ENCODE measurements at places on chromosomes 5 and 9.

- no peak for DNase-seq
Measured at GRCh38 chr5:99243111-99243510, 314.3 kb upstream of the CHD1 start.

- no peak for DNase-seq
Measured at GRCh38 chr9:109507421-109507838, 9.3 kb upstream of the PTPN3 start.

GRCh38 chr5:76717222-76718083 lies 1.5 kb downstream of the F2R start:
- DNase-seq = no peak

GRCh38 chr5:5140479-5141338 lies 579 bp downstream of the ADAMTS16 start:
- no peak for DNase-seq

DNA sequence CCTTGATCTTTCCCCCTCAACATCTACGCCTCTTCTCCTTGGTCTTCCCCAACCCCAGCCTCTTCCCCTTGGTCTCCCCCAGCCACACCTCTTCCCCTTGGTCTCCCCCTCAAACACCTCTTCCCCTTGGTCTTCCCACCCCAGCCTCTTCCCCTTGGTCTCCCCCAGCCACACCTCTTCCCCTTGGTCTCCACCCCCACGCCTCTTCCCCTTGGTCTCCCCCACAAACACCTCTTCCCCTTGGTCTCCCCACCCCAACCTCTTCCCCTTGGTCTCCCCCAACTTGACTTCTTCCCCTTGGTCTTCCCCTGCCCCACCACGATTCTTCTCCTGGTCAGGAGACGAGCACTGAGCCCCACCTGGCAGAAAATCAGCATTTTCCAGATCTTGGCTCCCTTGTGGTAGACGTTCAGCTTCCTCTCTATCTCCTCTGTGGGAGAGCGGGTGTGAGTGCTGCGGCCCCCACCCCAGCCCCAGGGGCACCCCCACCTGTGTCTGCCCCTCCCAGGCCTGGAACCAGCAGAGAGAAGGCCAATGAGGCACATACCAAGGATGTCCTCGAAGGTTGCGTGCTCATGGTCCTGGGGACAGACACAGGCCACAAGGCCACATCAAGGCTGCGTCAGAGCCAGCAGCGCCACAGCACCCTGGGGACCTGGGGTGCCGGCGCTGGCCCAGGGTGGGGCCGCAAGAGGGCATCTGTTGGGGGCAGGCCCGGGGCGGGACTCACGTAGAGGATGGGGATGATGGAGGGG lies 7.0 kb downstream of the NSMF start:
- DNase-seq = no peak

GRCh38 chr9:120924698-120925534 lies 1.7 kb downstream of the TRAF1 start:
- DNase-seq = no peak

- DNase-seq = no peak
Measured at GRCh38 chr9:29511680-29512079, 1938.4 kb upstream of the C9orf72 start.

DNA sequence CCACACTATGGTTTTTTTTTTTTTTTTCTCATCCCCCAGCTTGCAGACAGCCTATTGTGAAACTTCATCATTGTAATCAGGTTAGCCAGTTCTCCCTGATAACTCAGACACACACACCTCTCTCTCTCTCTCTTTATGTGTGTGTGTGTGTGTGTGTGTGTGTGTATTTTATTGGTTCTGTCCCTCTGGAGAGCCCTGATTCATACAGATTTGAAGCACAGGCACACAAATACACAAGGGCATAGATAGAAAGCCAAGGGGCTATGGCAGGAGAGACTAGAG lies 20.6 kb upstream of the VCAN start:
- DNase-seq = no peak

DNA sequence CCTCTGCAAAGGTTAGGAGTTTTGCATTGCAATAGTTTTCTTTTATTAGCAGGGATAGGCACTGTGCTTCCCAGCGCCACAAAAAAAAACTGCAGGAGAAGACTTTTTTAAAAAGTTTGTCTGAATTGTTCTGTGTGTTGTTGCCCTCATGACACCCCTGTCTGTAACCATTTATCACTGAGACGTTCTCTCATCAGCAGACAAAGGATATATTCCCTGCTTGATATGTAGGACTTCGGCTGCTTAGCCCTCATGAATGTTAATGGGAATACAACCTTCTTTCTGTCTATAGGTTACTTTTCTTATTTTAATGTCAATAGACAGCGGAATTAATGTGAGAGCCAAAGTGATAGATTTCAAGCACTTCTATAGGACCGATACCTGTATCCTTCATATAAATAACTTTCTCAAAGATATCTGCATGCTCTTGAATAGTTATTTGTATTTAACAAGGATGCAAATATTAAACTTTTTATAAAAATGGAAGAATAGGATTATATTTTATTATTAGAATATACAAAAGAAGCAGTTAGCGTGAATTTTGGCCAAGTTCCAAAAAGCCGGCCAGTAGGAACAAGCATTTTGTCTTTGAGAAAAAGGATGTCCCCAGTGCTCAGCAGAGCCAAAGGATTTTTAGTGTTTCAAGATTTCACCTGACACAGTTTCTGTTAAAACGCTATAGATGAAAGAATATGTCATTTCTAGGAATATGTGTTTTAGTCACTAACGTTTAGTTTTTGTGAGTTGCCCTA lies 1.5 kb upstream of the LYSMD3 start:
- no peak for DNase-seq

- DNase-seq = no peak
Measured at GRCh38 chr5:58825441-58825840, 242.6 kb downstream of the RAB3C start.

GRCh38 chr9:104009826-104010225 lies 84.3 kb upstream of the SMC2 start:
- no peak for DNase-seq

- no peak for DNase-seq
Measured at GRCh38 chr5:95352691-95353090, 38.5 kb upstream of the FAM81B start.

DNA sequence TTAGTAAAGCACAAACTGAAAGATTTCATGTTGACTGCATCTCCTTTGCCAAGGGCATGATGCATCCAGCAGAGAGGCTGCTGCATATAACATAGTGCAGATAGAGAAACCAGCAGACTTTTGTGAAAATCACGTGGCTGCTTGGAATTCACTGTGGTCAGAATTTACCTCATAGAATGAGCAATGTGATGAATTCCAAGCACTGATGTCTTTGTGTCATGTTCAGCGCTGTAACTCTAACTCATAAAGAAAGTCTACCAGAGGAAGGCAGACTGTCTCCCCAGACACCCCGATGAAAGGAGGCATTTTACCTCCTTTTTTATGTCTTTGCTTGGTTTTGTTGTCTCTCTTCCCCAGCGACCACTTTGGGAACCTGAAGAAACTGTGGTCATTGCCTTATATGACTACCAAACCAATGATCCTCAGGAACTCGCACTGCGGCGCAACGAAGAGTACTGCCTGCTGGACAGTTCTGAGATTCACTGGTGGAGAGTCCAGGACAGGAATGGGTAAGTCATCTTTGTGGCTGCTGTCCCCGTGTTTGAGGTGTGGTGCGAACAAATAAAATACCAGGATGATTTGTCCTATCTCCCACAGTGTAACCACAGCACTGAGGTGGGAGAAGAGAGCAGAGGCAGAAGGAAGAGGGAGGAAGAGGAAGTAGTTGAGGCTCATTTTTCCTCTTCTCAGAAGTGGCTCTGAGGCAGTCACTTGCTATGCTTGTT lies 42.0 kb downstream of the ITK start:
- no peak for DNase-seq

GRCh38 chr9:27554712-27555111 lies 18.6 kb downstream of the C9orf72 start:
- no peak for DNase-seq

- DNase-seq = no peak
Measured at GRCh38 chr5:148972974-148973374, 89.9 kb downstream of the SH3TC2 start.

GRCh38 chr5:74286734-74287695 lies 353.5 kb downstream of the ENC1 start:
- DNase-seq = no peak

DNA sequence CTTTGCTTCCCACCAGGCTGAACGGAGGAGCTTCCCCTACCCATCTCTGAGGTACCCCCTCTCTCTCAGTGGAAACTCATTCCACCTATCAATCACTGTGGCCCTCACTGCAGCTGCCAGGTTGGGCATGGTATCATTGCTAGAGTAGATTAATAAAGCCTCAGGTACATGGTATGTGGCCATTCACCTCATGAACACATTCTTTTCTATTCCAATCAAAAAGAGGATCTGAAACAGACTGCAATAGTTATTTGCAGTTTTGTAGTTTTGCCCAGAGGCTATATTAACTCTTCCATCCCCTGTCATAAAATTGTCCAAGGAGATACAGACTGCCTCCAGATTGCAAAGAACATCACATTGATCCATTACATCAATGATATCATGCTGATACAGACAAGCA lies 85.8 kb upstream of the MVB12B start:
- DNase-seq = no peak

DNA sequence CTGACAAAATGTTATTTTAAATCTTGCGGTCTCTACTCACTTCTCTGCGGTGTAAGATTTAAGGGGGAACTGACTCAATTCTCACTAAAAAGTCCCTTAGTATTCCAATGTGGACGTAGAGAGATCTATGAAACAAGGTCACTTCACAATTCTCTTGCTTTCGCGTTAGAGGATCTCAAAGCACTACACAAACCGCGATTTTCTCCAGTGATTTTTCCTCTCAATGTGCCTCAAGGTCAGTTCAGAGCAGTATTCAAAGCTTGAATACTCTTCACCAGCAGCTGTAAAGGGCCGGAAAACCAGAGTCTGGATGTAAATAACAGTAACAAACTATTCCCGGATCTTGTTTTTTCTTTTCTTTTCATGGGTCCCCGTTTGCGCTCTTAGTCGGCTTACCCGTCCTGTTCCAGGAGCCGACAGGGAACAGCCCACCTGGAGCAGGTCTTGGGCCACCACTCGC lies 128.2 kb downstream of the TMEM161B start:
- DNase-seq = no peak

GRCh38 chr9:89793124-89793495 lies 188.3 kb downstream of the GADD45G start:
- DNase-seq = no peak

DNA sequence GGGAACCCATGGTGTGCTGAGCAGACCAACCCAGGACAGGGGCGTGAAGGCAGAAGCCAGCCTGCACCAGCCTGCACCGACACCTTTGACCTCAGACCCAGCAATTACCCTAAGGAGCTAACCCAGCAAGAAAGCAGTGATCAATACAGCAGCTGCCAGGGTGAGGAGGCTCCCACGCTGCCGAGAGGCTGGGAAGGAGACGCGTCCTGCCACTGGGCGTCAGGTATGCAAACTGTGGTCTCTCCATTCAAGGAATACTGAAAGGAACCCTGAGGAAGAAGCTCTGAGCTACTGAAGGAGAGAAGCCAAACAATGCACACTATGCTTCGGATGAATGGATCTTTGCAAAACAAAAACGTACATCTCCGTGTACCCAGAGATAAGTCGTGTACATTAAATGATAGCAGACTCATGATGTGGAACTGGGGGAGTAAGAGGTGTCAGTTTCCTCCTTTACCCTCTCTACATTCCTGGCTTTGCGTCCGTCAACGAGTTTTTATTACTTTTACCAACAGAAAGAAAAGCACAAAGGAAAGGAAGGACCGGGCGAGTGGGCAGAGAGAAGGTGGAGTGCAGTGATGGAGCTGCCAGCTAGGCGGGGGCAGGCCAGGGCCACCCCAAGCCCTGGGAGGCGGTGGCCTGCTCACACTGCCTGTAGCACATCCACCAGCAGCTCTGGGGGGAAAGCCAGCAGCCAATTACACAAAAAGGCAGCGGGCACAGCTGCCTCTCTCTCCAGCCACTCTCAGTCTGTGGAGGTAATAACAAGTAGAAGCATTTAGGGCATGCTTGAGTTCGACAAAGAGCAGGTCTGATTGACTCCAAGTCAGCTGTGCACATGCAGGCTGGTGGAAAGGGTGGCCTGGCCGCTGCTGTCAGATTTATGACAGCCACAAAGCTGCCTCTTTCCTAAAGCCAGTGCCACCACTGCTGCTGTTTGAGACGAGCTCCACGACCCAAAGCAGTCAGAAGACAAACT lies 29.3 kb downstream of the RASGEF1C start:
- no peak for DNase-seq

GRCh38 chr9:79686381-79687130 lies 114.8 kb downstream of the TLE4 start:
- DNase-seq = peak; percentile 76

- DNase-seq = no peak
Measured at GRCh38 chr5:173329491-173330337, 1.5 kb upstream of the STC2 start.

GRCh38 chr5:128318691-128319090 lies 219.4 kb downstream of the FBN2 start:
- DNase-seq = no peak

DNA sequence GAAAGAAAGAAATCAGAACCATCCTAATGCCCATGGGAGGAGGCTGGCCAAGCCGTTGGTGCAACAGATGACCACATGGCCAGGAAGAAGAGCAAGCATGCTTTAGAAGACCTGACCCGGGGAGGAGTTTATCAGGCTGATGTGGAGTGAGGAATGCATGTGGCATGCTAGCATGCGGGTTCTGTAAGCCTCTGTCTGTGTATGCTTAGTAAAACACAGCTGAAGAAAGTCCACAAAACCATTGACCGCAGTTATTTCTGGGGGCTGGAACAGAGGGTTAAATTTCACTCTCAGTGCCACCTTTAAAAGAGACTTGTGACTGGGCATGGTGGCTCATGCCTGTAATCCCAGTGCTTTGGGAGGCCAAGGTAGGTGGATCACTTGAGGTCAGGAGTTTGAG lies 19.1 kb downstream of the GFI1B start:
- no peak for DNase-seq

DNA sequence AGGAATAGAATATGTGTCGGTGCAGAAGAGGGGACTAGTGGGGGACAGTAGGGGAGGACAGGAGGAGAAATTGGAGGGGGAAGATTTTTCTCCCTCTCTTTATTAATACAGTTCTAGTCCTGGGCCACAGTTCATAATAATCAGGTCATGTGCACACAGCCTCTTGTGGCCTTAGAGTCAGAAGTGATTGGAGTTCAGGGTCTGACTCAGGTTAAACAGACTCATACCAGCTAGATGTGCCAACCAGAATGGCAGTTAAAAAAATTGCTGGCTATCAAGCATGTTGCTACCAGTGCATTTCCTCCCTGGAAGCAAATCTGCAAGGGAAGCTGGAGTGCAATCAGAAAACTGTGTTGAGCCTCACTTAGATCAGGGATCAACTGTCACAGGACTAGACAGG lies 132.7 kb upstream of the MAP1B start:
- DNase-seq = no peak

GRCh38 chr9:106745457-106745856 lies 117.5 kb upstream of the ZNF462 start:
- DNase-seq = no peak

DNA sequence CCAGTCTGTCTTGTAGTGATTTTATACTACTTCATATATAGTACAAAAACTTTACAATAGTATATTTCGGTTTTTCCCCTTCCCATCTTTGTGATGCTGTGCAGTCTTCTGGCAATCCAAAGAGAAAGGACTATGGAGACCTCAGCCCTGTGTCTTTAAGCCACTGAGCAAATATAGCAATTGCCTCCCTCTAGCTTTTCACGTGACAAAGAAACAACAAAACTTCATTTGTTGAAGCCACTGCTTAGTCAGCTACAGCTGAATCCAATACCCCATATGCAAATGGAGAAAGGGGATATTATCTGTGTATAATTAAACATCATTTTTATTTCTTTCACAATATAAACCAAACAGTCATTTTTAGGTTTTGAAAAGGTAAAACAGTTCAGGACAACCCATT lies 142.8 kb upstream of the STK32A start:
- no peak for DNase-seq

Data from coronary artery (tissue), 2 donors.